NCI-H1436 (cell line): ENCODE measurements at places on chromosomes 5 and 9.

DNA sequence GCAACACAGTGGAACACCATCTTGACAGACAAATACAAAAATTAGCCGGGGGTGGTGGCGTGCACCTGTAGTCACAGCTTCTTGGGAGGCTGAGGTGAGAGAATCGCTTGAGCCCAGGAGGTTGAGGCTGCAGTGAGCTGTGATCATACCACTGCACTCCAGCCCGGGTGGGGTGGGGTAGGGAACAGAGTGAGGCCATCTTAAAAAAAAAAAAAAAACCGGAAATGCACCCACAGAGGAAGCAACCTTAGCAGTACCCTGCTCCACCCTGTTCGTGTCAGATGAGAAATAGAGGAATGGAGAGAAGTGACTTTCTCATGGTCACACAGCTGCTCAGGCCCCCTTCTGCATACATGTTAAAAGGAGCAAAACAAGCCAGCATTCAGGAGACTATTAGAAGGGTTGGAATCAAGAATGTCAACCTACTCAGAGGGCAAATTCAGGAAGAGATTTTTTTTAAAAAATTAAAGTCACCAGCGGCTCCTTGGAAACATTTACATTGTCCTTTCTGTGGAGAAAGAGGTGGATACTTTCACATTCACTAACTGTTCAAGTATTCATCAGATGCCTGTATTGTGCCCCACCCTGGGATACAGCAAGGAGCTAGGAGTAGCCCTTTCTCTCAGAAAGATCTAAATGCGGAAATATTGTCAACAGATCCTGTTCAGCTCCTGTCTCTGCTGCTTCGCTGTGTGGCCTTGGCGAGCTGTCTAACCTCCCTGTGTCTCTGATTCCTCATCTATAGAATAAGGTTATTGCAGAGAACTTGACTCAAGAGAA lies 41.0 kb downstream of the CYFIP2 start:
- no peak for DNase-seq

DNA sequence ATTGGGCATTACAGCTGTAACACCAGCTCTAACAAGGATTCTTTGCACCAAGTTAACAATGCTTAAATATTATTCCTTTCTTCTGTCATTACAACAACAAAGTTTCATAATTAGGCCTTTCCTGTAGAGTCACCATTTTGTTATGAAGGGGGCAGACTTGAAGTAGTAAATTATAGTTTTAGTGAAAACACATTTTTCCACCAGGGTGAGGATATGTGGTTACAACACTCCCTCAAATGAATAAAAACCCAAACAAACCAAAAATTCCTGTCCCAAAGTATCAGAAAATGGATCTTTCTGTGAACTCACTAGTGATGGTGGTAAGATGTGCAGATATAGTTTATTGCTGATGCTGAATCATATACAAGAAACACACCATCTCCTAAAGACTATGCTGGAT lies 250.5 kb upstream of the TUT7 start:
- DNase-seq: no peak

- no peak for DNase-seq
Measured at GRCh38 chr5:54278979-54279717, 31.2 kb downstream of the ARL15 start.

DNA sequence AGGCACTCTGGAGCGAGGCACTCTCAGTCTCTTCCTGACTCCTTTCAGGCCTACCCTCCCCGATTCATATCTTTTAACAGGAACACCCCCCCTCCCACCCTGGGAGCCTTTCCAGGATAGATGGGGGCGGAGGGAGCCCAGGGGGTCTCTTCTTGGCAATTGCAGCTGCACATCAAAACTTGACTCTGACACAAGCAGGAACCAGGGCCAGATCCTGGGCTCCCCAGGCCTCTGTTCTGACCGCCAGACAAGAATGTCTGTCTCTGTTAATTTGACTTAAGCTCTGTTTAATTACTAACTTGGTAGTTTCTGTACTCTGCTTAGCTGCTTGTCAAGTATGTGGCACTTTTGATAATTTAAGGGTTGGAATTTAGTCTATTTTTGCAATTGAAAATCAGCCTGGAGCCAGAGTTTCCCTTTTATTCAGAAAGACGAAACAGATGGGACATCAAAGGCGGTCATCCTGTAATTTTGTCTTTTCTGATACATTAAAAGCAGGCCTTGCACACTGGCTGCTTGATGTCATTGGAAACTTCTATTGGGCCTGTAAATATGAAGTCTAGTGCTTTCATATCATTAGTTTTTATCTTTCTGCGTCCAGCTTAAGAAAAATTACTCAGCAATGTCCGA lies 43.3 kb downstream of the ACTL7B start:
- no peak for DNase-seq

- DNase-seq: no peak
Measured at GRCh38 chr9:137853392-137853995, 24.1 kb upstream of the CACNA1B start.

- DNase-seq: no peak
Measured at GRCh38 chr5:111143910-111144309, 51.8 kb downstream of the WDR36 start.

DNA sequence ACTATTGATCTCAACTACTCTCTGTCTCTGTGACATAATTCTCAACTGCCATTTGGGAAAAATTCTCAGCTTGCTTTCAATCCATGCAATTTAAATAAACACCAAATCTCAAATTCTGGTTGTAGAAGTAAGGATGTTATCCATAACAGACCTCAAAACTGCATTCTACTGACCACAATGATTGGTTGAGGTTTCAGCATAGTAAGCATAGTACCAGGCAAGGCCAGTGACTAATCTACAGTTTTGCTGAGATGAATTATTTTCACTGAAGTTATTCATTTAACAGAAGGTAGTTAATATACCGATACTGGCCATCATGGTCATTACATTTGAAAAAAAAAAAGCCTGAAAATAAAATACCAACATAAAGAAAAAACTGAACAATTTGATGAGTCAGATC lies 488.0 kb upstream of the CDH18 start:
- DNase-seq: no peak

GRCh38 chr5:142537938-142538337 lies 148.0 kb downstream of the FGF1 start:
- no peak for DNase-seq

- DNase-seq: no peak
Measured at GRCh38 chr5:145855763-145856267, 17.0 kb downstream of the GRXCR2 start.

DNA sequence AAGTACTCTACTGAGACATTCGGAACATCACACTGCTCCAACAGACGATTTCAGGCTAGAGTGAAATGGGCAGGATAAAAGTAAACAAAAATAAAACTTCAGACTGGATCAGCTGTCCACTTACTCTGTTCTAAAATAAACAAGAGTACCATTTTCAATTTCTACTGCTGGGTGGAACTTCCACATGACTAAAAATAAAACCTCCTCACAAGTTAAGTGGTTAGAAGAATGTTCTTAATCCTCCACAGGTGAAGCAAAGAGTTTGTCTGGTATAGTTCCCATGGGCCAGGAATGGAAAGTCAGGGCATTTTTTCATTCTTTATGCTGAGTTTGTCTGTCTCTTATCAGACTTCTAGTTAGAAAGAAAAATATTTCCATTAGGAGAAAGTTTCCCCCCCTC lies 15.7 kb downstream of the NUDT12 start:
- DNase-seq: no peak

DNA sequence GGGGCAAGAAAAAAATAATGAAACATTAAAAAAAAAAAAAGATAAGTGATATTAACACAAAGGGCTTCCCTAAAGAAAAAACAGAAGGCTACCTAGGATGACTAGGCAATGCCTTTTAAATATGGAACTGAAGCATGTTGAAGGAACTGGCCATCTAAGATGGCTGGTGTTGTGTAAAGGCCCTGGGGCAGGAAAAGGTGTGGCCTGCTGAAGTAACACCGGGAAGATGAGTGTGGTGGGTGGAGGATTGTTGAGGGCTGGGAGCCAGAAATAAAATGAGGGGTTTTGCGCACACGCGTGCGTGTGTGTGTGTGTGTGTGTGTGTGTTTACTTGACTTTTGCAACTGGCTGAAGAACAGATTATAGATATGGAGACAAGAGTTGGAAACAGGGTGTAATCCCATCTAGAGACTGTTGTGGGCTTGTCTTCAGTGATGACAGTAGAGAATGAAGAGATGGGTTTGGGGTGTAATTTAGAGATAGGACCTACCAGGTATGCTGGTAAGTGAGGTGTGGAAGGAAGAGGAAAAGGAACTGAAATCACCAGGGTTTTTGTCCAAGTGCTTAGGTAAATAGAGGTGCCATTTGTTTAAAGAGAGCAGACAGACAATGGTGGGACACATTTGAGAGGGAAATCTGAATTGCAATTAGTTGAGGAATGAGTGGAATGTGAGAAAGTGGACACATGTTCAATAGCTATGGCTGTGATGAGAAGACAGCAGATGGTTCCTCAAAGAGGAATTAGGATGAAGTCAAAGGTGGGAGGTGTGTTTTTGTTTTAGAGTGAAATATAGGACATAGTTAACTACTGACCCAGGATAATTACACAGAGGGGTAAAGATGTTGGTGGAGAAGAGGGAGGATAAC lies 33.9 kb downstream of the RAD23B start:
- DNase-seq: no peak

GRCh38 chr5:170805666-170806065 lies 22.1 kb downstream of the GABRP start:
- no peak for DNase-seq

DNA sequence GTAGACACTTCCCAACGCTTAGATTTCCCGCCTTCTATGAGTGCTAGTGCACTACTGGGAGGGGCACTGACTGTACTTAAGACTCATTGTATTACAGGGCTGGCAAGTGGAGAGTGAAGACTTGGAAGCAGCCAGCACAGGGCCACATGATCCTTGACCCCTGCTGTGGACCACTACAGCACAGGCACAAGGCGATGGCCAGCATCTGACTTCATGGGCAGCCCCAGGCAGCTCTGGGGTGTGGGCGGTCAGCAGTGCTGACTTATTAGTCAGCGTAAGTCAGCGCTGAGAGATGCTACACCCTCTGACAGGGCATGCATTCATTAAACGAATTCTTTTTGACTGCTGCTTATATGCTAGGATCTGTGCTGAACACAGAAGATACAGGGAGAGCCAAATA lies 9.3 kb downstream of the SLC46A2 start:
- DNase-seq: no peak

GRCh38 chr9:104088416-104088815 lies 5.7 kb upstream of the SMC2 start:
- DNase-seq: no peak

- DNase-seq: no peak
Measured at GRCh38 chr5:370311-370958, 48.9 kb downstream of the AHRR start.

DNA sequence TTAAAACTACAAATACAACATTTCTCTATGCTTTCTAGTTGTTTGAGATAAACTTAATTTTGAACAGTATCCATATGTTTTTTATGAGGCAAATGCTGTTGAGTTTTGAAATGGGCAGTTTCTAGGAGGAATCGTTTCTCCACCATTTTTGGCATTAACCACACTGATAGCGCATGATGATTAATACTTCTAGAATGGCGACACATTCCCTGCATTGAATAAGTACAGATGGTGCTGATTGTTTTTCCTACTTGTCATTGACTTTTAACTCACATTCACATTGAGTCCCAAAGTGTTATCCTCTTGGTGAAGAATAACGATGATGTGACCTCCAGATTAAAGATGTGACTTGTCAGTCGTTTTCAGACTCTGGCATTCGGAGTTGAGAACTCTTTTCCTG lies 6.5 kb upstream of the CCDC192 start:
- DNase-seq: no peak

DNA sequence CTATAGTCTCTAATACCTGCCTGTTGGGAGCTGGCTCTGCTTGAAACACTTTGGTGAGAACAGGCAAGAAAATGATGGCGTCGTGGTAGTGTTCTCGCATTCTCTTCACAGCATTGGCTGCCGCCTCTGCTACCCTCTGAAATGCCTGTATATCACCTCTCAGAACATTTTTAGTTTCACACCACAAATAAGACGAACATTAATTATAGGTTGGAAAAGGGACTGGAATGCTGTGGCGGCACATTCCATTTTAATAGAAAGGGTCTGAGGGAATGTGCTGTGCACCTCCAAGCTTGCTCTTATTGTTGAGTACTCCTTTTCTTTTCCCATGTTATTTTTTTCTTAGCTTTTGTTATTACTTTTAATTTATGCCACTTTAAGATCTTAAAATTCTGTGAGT lies 134.6 kb upstream of the HMHB1 start:
- DNase-seq: no peak

DNA sequence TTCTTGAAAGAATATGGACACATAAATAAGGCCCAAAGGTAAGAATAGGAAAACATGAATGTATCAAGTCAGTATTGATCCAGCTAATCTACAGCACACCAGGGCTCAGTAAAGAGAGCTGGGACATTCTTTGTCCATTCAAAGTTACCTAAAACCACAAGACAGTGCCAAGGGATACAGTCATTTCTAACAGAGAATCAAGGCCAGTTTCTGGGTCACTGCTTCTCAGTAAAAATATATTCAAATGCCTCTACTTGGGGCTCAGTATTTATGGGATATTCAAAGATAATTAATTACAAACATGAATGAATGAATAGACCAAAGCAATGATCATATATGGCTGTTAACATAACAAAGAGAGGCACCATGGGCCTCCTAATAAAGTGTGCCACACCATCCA lies 34.9 kb downstream of the MTMR12 start:
- no peak for DNase-seq

DNA sequence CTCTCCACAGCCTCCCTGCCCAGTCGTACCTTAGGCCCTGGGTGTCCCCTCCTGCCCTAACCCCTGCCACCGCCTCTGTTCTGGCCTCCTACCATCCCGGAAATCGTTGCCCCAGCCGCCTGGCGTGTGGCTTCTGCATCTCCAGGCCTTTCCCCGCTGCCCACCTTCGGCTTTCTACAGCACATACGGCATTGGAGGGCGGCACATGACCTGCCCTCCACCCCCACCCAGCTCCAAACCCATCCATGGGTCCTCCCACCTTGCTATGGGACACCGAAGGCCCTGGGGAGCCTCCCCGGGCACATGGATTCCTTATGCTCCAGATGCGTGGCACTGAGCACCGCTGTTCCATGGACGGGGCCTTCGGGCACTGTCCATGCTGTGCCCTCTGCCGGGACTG lies 32.0 kb downstream of the FGF18 start:
- no peak for DNase-seq

DNA sequence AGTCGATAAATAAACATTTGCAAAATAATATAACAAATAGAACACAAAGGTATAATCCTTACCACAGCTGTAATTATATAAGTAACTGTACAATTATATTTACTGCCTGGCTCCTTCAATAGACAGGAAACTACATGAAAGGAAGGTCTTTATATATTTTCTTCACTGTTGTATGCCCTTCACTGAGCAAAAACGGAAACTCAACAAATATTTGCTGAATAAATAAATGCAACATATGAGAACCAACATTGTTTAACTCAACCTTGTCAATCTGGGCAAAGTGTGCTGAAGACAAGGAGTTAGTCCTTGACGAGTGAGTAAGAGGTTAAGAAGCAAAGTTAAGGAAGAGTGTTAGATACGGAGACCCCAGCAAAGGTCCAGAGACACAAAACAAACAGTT lies 22.6 kb downstream of the PSMD5 start:
- no peak for DNase-seq

- DNase-seq: no peak
Measured at GRCh38 chr5:35478856-35479682, 138.6 kb upstream of the SPEF2 start.
